ENCODE measurements at places on chromosomes 2 and 18. TPM values are rescaled to one million over a fixed set of nuclear protein-coding genes. Genes with fewer than 3 reads are reported as not detected.

DNA sequence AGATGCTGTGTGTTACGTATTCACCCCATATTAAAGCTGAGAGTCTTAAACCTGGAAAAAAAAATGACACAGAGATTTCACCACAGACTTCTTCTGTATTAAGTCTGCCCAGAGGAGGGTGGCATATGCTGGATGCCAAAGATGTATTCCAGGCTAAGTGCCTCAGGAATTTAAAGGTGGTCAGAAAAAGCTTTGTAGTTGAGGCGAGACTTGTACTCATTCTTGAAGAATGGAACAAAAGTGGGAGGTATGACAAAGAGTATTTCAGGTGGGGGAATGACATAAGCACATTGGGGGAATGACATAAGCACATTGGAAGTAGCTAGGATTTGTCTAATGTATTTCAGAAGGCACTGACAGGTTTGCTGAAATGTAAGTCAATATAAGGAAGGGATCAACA is 98.6 kb downstream of the BABAM2 start:
- no peak for DNase-seq

DNA sequence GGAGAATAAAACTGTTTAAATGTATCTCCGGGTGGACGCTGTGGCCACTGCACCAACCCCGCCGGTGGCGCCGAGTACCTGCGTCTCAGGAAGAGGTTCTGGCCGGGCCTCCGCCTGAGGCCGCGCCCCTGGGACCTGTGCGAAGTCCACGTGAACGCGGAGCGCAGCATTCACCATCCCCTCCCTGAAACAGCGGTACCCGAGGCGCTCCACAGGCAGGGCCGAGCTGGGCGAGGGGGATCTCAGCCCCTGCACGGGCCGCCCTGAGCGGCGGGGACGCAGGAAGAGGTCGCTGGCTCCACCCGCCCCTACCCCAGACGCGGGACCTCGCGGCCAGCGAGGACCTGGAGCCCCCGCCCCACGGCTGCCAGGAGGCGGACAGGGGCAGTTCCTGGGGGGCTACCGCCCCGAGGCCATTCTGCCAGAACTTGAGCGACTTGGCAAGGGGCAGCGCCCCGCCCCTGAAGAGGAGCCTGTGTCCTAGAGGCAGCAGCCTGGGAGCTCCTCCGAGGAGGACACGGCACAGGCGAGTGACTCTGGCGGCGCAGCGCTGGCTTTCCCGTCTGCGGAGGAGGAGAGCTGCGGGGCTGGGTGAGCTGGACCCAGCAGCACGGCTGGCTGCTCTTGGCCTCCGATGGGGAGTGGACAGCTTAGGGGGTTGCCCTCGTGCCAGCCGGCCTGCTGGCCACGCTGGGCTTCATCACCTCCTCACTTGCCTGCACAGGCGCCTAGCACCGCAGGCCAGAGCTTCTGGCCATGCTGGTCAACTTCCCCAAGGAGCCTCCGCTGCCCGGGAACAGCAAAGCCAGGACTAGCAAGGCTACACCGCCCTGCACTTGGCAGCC is 9.7 kb upstream of the TEKT4 start:
- no peak for DNase-seq

- no peak for DNase-seq
Observed at GRCh38 chr2:236714080-236714479, 144.5 kb downstream of the ACKR3 start.

Gene SRD5A2
- total RNA-seq: not detected

Gene HOXD10
- not detected for total RNA-seq

Gene PLGLB1
- total RNA-seq: 0.92 TPM

Gene DNAJC5G
- total RNA-seq: not detected

Gene POTEJ
- total RNA-seq: not detected

Measured in G401 (cell line).